Erythroblast (primary cell): ENCODE measurements at places on chromosomes 12 and 14.
A peak's percentile ranks its signal among the peaks of the same experiment; 100 is the strongest.

- no peak for DNase-seq
Measured at GRCh38 chr14:58200480-58200841, 512 bp downstream of the ACTR10 start.

GRCh38 chr14:81303258-81303935 is 82.6 kb upstream of the GTF2A1 start:
- DNase-seq, result peak; percentile 83

DNA sequence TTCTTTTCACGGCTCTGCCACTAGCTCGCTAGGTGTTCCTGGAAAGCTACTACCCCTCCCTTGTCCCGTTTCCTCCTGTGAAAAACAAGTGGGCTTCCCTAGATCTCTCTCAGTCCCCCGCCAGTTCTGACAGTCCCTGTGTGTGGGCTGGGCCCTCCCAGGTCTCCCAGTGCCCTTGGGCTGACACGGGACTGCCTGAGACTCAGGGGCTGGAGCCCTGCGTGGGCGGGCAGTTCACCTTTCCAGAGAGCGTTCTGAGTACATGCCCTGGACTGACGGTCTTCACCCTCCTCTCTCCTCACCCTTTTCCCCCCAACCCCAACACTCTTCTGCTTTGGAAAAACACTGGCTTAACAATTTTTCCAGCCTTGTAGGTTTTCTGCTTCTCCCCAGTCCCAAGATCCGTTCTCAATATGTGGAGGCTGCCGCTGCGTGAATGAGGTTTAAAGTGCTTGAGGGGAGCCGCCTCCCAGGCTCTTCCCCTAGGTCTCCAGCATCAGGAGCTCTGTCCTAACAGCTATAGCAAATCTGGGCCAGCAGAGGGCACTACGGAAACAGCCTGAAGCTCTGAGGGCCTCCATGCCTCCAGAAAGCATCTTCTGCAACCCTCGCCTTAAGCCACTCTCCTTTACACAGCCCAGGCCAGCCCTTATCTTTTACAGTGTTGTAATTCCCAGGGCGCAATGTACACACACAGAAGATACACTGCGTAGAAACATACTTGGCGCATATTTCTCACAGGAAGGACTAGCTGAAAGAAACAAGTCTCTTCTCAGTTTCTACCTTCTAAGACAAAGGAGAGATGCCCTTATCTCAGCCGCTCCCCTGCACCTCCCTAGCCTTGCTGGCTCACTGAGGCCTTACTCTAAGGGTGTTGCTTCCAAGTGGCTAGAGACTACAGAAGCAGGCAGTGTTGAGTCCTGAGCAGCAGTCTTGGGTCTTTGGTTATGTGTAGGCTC is 10.4 kb upstream of the DCD start:
- peak; percentile 53 for DNase-seq

DNA sequence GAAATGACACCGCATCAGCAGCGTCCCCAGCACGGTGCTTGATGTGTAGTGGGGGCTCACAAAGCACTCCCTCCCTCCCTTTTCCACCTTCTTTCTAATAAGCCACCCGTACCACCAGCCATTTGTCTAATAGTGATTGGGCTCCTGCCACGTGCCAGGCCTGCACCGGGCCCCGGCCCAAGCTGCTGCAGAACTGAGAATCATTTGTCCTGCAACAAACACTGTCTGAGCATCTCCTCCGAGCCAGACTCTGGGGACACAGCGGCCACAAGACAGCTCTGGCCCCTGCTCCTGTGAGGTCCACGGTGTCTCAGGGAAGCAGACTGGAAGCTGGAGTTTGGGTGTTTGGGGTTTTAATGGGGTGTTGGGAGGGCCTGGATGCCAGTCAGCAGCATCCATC is 43.9 kb downstream of the MVK start:
- DNase-seq, result no peak

DNA sequence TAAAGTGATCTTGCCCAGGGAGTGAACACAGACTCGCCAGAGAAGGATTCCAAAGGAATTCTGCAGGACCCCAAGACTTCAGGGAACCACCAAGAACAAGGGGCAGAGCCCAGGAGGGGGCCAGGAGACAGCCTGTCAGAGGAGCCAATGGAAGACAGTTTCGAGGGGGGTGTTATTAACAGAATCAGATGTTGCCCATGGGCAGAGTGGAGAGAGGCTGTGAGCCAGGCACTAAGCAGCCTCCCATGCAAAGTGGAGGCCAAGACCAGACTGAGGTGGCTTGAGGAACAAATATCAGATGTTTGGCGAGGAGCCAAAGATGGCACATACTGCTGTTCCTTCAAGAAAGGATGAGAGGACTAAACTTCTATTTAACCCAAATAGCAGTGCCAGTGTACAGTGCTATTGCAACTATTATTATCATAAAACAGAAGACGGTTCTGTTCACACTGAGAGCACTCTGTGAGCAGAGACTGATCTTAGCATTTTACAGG is 12.6 kb downstream of the APPL2 start:
- DNase-seq, result peak; percentile 59

GRCh38 chr12:111975161-111975931 is 37.6 kb downstream of the TMEM116 start:
- DNase-seq, result peak; percentile 10

GRCh38 chr14:74408870-74409269 is 17.1 kb downstream of the SYNDIG1L start:
- no peak for DNase-seq

DNA sequence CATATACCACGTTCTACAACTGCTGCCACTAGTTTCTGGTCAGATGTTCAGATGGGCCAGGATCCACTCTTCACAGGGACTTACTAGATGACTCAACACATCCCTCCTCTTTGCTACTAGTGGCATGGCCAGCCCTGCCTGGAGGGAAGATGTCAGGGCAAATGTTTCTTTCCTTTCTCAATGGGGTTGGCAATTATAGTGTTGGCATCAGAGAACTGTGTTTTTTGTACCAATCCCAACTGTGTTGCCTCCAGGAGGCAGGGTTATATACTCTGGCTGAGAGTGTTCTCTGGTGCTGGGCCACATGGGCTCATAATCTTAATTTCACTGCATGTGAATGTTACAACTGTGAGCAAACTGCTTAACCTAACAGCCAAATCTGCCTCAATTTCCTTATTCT is 69.9 kb upstream of the AVPR1A start:
- no peak for DNase-seq

- DNase-seq, result no peak
Measured at GRCh38 chr14:104436741-104437701, 142.5 kb upstream of the C14orf180 start.

GRCh38 chr12:56101045-56101444 is 3.3 kb upstream of the PA2G4 start:
- no peak for DNase-seq

DNA sequence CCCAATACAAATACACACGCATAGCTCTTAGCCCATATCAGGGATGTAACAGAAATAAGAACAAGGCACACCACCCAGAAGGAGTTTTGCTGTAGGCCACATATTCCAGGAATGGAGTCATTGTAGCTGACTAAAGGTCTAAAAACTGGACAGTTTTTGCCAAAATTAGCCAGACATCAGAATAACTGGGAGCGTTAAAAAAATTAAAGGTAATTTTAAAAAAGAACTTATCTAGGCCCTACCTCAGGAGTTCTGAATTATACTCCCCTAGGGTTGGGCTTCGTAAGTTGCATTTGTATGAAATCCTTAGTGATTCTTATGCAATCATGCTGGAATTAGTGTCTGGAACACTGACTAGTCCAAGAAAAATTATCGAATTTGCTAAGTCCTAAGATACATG is 987.7 kb downstream of the GALC start:
- no peak for DNase-seq

DNA sequence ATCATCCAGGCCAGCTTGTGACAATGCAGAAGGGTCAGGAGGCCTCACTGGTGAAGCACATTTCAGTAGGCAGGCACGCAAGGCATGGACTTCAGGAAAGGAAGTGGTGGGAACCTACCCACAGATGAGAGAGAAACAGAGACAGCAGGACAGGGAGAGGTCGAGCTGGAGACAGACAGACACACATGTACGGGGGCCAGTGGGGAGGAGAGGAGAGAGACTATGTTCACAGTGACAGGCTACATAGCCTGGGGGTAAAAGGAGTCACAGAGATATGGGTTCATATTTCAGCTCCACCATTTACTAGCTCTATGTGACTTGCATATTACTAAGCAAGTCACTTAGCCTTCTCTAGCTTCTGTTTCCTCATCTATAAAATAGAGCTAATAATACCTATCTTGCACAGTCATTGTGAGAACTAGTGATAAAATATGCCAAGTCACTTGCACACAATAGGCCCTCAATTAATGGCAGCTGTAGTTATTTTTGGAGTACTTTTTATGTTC is 91.1 kb upstream of the FUT8 start:
- DNase-seq, result no peak

DNA sequence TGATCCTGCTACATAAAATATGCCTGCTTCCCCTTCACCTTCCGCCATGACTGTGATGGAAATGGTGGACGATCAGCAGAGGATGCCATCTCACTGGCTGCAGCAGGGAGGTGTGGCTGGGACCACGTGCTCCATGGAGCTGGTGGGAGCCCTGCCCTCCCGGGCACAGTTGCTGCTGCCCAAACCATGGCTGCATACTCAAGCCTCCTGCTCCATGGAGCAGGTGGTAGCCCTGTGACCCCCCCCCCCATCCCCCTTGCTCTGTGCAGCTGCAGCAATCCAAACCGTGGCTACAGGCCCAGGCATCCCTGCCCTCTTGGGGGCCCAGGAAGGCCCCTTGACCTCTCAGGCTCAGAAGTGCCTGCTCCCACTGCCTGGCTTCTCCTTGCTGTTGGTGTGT is 597.5 kb upstream of the LMO3 start:
- DNase-seq, result no peak

- no peak for DNase-seq
Measured at GRCh38 chr12:131072451-131073230, 118.9 kb downstream of the ADGRD1 start.

GRCh38 chr14:91927191-91927590 is 20.3 kb downstream of the FBLN5 start:
- DNase-seq, result no peak

GRCh38 chr12:5280086-5280485 is 151.8 kb upstream of the NTF3 start:
- DNase-seq, result no peak

GRCh38 chr12:96120359-96121100 is 73.6 kb upstream of the ELK3 start:
- DNase-seq, result no peak

GRCh38 chr12:5051334-5051733 is 7.7 kb downstream of the KCNA5 start:
- DNase-seq, result no peak

DNA sequence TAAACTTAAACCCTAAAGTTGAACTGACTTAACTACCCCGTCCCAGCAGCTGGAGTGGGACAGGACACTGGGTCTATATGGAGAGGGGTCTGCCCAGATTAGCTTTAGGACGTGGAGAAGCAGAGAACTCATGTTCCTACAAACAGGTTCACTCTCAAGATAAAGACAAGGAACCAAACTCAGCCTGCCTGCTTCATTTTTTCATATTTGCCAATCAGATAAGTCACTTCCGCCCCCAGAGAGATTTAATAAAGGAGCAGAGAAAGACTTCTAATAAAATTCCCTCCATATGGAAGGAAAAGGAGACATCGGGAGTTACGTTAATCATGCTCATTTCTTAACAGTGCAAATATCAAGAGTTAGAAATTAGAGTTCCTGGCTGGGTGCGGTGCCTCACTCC is 42.2 kb upstream of the TCL1A start:
- DNase-seq, result no peak

GRCh38 chr12:57419495-57419894 is 11.3 kb downstream of the R3HDM2 start:
- no peak for DNase-seq

DNA sequence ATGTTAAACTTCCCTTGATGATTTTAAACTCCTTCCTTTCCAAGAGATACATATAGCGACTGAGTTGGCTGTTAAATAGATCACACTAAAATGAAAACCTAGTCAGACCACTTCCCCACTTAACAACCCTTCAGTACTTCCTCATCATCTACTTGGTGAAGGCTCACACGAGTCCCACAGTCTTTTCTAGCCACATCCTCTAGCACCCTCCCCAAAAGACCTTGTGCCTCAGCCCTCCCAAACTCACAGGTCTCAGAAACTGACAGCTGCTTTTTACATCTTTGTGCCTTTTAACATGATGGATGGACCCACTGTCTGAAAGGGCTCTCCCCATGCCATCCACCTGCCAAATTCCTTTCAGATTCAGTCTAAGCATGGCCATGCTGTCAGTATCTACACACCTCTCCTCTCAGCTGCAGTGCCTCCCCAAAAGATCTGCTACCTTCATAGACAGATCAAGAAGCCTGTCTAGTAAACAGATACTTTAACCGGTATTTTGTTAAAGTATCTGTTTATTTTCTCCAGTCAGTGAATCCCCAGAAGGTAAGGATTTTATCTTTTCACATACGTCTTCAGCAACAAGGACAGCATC is 65.1 kb upstream of the GPHB5 start:
- no peak for DNase-seq

DNA sequence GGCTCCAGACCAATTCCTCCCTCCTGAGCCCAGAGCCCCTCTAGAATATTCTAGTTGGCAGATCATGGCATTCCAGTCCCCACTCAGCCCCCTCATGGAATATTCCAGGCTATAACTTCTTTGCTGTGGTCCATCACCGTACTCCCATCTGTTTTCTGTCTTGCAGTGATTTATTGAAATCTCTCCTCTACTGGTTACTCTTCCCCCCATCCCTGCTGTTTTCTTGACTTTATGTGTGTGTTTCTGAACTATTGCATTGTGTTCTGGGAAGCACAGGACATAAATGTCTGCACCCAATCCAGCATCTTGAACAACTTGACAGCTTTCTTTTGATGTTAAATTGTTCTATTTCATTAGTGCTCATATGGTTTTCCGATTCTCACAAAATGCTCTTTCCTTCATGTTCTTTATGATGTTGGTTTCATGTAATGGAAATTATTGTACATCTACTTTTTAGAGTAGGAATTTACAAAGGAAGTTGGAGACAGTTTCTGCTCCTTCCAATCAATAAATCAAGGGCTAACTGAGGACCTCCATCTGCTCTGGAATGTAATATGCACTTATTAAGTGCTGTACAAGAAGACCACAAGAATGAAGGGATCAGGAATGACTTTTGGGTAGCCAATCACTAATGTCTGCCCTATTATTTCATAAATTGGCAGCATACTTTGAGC is 26.3 kb downstream of the PDE6H start:
- no peak for DNase-seq

GRCh38 chr12:1706632-1706980 is 15.7 kb downstream of the ADIPOR2 start:
- DNase-seq, result peak; percentile 38

GRCh38 chr12:106176560-106176959 is 37.8 kb upstream of the NUAK1 start:
- DNase-seq, result no peak

- no peak for DNase-seq
Measured at GRCh38 chr12:4251216-4251891, 22.2 kb upstream of the CCND2 start.

DNA sequence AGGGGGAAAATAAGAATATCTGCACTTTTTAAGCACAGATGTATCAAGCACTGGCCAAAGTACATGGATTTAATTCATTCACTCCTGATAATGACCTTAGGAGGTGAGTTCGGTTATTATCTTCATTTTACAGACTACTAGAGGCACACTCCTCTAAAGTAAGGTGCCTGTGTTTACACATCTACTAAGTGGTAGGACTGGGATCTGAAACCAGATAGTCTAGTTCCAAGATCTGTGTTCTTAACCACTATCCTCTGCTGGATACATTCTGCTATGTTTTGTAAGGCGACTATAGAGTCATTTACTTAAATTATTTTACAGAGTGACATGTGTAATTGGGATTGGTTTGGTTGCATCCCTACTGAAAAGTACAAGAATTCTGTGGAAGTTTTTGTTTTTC is 175.3 kb downstream of the ESR2 start:
- DNase-seq, result no peak

- DNase-seq, result no peak
Measured at GRCh38 chr12:93167841-93168492, 209.8 kb upstream of the NUDT4 start.
